ENCODE measurements at places on chromosomes 6 and 20. TPM values are rescaled to one million over a fixed set of nuclear protein-coding genes. Genes with fewer than 3 reads are reported as not detected.
A peak's percentile ranks its signal among the peaks of the same experiment; 100 is the strongest.

Gene THBS2
- 5.5 TPM for polyA plus RNA-seq

- H3K4me1 ChIP-seq: peaks cover 17% of the 10 kb centered on the region
- H3K4me3 ChIP-seq: no peak overlapping the region
These were observed 50.6 kb downstream of the SRC start for GRCh38 chr20:37396416-37397075.

DNA sequence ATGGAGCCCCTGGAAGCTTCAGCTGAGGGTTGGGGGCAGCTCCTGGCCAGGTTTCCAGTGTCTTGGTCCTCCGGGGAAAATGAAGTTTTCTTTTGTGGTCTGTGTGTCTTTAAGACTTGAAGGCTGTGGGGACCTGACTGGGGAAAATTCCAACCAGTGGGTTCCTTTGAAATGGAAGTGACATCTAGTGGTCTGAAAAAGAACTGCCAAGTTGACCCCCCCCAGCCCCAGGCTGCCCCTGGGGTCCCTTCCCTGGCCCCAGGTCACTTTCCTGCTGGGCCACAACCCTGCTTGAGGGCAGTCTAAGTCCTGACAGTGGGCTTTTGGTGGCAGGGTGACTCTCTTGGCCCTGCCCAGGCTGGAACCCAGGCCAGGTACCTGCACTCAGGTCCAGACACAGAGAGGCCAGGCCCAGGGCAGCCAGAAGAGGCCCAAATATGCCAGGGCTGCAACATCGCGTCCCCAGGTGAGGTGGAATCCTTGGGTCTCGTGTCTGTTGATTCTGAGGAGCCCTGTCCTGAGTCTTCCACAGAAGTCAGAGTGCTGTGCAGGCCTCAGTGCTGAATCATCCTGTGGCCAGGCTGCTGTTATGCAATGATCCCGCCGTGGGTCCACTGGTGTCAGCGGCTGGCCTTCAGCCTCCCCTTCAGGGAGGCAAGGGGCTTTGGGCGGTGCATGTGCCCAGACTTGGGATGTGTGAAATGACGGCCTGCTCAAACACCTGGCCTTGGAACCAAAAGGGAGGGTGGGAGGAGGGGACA, 68.4 kb downstream of the VEGFA start:
- H3K27ac ChIP-seq: no peak overlapping the region
- no peak overlapping the region for H3K4me3 ChIP-seq
- H3K36me3 ChIP-seq: no peaks in the 10 kb centered on the region
- H3K4me1 ChIP-seq: no peaks in the 10 kb centered on the region

- no peaks in the 10 kb centered on the region for H3K27me3 ChIP-seq
- peaks cover 3% of the 10 kb centered on the region for H3K4me1 ChIP-seq
These were observed 4.7 kb downstream of the ECT2L start for GRCh38 chr6:138800377-138801150.

GRCh38 chr6:55868771-55869479, 6.5 kb downstream of the BMP5 start:
- peaks cover 22% of the 10 kb centered on the region for H3K36me3 ChIP-seq
- peak; percentile 55 for DNase-seq
- peak overlapping the region; percentile 53 for H3K27ac ChIP-seq
- H3K4me1 ChIP-seq: peaks cover 13% of the 10 kb centered on the region

DNA sequence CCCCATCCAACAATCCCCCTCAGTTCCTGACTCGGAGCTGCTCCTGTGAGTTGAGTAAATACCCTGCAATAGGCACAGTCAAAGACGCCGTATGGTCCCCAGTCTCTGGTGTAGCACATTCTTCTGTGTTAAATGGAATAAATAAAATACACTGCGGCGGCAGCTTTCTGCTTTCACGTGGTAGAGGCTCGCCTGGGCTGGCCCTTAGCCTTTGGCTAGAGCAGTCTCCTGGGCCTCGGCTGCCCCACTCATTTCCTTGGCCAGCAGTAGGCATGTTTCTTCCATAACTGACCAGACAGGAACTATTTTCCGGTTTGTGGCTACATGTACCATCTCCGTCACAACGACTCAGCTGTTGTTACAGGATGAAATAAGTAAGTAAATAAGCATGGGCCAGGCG, 20.7 kb downstream of the SERPINB6 start:
- no peak overlapping the region for H3K4me3 ChIP-seq
- no peak overlapping the region for H3K27ac ChIP-seq
- no peaks in the 10 kb centered on the region for H3K4me1 ChIP-seq
- no peak for DNase-seq
- H3K27me3 ChIP-seq: no peaks in the 10 kb centered on the region

Gene SAMD5
- polyA plus RNA-seq: 2.0 TPM

DNA sequence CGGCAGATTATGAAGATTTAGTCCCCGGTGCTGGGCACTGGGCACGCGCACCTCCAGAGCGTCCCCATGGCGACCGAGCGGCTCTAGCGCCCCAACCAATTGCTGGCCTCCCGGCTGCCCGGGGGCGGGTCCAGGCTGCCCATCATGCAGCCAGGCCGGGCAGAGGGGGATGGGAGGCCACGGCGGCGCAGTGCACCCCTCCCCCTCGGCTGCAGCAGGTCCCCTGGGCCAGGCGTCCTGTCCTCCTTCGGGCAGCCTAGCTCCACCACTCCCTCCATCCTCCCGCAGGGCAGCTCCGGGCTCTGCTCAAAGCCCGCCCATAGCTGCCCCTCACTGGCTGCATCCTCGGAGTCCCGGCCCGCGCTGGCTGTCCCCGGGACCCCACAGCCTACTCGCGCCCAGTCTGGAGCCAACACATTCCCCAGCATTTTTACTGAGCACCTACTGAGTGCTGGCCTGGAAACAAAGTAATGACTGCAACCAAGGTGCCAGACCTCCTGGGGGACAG, 99.4 kb downstream of the ASXL1 start:
- no peaks in the 10 kb centered on the region for H3K4me1 ChIP-seq
- H3K27ac ChIP-seq: no peak overlapping the region
- DNase-seq: peak; percentile 78
- H3K27me3 ChIP-seq: no peaks in the 10 kb centered on the region
- H3K4me3 ChIP-seq: no peak overlapping the region

Gene LEMD2
- polyA plus RNA-seq: 52.1 TPM
